ENCODE measurements at places on chromosomes 1 and 21.

DNA sequence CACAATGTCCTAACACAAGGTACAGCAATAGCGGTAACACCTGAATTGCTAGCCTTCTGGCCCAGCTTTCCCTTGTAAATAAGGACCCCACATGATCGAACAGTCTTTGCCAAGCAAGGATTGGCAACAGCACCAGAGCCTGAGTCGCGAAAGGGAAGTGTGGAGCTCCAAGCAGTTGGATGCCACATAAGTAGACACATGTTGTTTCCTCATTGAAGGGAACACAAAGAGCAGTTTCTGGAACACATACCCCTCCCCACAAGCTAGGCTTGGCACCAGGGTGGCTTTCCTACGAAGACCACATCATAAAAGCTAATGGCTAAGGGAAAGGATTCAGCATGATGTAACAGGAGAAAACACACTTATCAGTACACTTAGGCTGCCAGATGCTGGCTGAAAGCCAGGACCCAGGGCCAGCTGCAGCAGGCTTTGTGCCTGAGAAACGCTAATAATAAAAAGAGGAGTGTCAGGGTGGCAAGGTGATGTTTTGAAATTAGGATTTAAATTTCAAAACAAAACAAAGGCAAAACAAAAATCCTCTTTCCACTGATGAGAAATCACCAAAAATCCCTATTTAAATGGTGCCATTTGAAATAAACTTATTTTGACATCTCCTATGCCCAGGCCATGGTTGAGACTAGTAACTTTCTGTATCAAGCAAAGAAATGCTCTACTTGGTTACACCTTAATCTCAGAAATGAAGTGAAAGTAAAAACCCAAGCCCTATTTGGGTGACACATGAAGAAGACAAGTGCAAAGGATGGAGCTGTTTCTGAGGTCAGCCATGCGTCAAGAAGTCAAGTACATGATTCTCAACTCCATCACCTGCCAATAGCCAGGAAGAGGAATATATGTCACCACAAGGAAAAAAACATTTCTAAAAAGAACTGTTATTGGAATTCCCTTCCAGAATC is 11.9 kb upstream of the CPLANE2 start:
- DNase-seq = no peak

DNA sequence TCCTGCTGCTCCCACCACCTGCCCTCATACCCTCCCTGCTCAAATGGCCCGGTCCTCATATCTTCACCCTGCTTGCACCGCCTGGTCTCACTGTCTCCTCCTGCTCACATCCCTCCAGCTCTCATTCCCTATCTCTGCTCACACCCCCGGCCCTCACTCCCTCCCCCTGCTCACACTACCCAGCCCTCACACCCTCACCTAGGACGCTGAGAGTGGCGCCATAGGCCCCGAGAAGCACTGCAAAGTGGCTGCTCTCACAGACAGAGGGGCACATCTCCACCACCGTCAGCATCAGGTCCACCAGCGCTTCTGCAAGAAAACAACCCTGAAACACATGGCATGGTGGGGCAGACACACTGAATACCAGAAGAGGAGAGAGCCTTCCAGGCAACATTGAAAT is 38.6 kb downstream of the MRAP start:
- DNase-seq = no peak

- no peak for DNase-seq
Measured at GRCh38 chr1:94925561-94926125, 1.3 kb downstream of the CNN3 start.

DNA sequence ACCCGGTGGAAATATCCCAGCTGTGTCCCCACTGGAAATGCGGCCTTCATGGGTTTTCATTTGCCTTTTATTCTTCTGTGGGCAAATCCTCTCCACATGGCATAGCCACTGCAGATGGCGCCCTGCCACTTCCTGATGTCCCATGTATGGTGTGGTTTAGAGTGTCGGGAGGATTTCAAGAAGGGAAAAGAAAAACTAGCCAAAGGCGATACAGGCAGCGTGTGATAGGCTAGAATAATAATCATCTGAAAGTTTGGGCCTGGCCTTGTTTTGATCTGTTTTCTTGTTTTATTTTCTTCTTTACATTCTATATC is 123.6 kb downstream of the PEX14 start:
- no peak for DNase-seq

DNA sequence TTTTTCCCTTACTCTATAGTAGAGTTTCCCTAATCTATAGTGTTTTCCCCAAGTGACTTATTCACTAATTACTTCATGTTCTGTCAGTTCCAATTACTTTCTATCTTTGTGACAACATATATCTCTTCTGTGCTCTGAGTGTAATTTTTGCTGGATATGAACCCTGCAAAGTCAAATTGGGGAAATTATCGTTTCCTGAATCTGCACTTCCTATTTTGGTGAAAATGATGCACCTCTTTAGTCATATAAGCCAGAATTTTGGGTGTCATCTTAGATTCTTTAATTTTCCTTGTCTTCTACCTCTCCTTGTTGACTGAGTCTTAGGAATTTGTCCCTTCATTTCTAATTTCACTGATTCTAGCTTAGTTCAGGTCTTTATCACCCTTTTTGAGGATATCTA is 33.4 kb upstream of the PRKACB start:
- DNase-seq = no peak

DNA sequence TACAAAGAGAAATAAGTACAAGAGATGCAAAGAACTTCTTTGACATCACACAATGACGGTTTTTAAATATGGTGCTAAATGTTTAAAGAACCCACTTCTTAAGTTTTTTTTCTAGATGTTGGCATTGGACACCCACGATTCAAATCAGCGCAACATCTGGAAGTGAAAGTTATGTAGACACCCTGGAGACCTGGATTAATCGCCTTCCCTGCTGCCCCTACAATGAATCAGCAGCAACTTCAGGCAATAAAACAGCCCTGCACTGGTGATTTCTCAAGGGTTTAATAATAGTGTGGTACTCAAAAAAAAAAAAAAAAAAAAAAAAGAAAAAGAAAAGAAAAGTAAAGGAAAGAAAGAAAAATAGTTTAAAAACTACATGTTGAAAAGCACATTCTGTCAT is 248.3 kb downstream of the NUF2 start:
- DNase-seq = no peak
